ENCODE measurements at places on chromosomes 12 and 14. TPM values are rescaled to one million over a fixed set of nuclear protein-coding genes. Genes with fewer than 3 reads are reported as not detected.

GRCh38 chr12:103626498-103626897 lies 39.4 kb downstream of the STAB2 start:
- peak; percentile 61 for DNase-seq

GRCh38 chr12:70252832-70253231 lies 9.6 kb downstream of the CNOT2 start:
- no peak for DNase-seq

GRCh38 chr12:84329938-84330337 lies 582.7 kb downstream of the SLC6A15 start:
- no peak for DNase-seq

GRCh38 chr12:117313926-117314325 lies 47.5 kb downstream of the NOS1 start:
- DNase-seq = no peak

- no peak for DNase-seq
Observed at GRCh38 chr12:53735556-53735955, 8.3 kb upstream of the CALCOCO1 start.

DNA sequence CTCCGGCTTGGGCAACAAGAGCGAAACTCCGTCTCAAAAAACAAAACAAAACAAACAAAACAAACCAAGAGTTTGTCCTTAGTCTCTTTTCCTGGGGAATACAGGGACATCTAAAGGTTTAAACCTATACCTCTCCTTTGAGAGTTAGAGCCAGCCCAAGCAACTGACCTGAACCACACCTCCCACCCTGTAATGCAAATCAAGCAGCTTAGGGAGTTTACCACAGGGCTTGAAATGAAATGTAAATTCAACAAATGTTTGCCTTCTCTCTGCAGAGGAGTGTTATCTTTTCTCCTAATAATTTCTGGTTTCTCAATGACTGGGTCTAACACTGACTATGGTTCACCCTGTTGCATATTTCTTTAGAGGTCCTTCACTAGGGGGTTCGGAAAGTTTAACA lies 16.7 kb downstream of the PPP1CC start:
- DNase-seq = no peak

- DNase-seq = no peak
Observed at GRCh38 chr12:26108915-26109314, 15.9 kb downstream of the BHLHE41 start.

GRCh38 chr12:81465876-81466275 lies 293.3 kb downstream of the PPFIA2 start:
- no peak for DNase-seq

- DNase-seq = peak; percentile 47
Observed at GRCh38 chr12:117101953-117102799, 3.0 kb upstream of the TESC start.

DNA sequence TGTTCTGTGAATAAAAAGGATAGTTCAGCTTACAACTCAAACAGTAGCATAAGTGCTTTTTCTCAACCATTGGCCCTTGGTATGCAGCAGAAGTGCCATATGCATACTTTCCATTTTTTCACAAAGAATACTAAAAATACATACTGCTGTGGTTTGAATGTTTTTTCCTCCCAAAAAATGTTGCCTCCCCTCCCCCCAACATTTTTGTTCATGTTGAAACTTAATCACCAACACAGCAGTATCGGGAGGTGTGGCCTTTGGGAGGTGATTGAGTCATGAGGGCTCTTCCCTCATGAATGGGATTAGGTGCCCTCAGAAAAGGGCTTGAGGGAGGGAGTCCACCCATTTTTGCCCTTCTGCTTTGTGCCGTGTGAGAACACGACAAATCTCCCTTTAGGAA lies 198.6 kb downstream of the ESR2 start:
- DNase-seq = no peak

- no peak for DNase-seq
Observed at GRCh38 chr12:43151441-43151981, 400.5 kb downstream of the ADAMTS20 start.

The MON2 gene
- total RNA-seq = 106 TPM

The MYL2 gene
- total RNA-seq = not detected

The ZC2HC1C gene
- total RNA-seq = 2.0 TPM

The RND1 gene
- 3.7 TPM for total RNA-seq

The APOF gene
- total RNA-seq = not detected
